HuH-7 (cell line): ENCODE measurements at places on chromosomes 1 and 21.

DNA sequence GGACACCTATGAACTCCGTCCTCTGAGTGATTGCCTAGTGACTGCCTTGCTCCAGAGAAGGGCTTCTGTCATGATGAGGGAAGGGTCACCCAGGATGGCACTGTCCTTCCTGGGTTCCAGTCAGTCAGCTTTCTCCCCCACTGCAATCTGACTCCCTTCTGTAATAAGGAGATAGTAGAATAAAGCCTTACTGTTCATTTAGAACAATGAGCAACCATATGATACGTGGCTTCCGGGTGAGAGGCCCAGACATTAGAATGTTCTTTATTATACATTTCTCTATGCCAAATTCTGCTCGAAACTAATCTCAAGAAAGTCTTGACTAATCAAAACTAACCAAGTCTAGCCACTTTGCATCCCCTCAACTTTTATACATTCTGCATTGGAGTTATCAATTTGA lies 8.5 kb upstream of the MTMR11 start:
- DNase-seq, result no peak

DNA sequence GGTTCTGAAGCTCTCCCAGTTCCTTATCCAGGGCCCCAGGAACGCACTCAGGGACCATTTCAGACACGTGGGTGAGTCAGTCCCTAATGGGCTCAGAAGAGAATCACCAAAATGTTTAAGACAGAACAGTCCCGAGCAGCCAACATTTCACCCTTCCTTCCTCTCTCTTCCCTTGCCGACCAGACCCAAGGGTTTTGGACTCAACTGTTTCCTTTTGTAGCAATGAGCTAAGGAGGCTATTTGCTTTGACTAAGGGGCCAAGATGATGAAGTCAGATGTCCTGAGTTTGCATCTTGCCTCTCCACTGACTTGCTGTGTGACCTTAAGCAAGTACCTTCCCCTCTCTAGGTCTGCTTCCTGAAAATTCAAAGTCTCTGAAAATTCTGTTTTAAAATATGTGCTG lies 472.3 kb upstream of the VAMP3 start:
- DNase-seq, result no peak

DNA sequence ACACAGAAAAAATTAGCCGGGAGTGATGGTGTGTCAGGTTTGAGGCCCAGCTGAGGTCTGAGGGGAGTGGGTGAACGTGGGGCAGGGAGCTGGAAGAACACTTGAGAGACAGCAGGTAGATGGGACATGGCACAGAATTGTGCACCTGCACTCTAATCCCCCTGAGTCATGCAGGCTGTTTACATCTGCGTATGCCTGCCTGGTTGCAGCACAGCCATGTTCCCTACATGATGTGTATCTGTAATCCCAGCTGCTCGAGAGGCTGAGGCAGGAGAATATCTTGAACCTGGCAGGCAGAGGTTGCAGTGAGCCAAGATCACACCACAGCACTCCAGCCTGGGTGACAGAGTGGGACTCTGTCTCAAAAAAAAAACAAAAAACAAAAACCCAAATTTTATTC lies 44.8 kb downstream of the ATP5PO start:
- DNase-seq, result no peak

DNA sequence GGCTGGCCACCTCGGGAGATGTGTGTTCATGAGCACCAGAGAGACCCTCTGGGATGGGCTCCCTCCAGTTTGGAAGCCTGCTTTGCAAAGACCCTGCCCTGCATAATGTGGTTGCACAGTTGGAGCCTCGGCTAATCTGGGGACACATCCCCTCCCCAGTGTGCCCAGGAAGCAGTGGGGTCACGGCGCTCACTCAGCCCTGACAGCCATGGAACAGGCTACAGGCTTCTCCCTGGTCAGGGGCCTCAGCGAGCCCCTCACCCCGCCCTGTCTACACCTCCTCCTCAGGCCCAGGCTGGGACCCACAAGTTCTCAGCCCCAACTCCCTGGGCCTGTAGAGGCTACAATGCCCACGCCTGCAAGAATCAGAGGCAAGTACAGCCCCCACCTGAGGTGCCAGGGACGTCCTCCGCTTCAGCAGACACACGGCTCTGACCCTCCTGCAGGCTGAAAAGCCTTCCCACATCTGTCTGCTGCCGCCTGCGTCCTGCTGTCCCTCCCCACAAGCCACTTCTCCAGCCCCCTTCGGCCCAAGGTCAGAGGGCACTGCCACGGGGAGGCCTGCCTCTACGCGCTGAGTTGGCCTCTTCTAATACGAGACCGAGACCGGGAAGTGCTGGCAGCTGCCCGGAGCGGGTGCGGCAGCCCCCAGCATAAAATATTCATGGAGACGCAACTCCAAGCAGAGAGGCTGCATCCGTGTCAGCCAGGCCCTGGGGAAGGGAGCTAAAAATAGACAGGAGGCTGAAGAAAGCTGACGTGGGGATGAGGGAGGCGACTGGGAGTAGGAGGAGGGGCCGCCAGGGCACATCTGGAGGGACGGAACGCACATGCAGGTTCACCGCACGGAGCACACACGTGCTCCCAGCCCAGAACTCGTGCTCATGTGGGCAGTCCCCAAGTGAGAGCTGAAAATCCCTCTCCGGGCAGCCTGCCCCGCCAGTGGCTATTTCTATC lies 15.2 kb upstream of the GPR153 start:
- no peak for DNase-seq

GRCh38 chr21:38984982-38985567 lies 179.3 kb downstream of the ETS2 start:
- no peak for DNase-seq

DNA sequence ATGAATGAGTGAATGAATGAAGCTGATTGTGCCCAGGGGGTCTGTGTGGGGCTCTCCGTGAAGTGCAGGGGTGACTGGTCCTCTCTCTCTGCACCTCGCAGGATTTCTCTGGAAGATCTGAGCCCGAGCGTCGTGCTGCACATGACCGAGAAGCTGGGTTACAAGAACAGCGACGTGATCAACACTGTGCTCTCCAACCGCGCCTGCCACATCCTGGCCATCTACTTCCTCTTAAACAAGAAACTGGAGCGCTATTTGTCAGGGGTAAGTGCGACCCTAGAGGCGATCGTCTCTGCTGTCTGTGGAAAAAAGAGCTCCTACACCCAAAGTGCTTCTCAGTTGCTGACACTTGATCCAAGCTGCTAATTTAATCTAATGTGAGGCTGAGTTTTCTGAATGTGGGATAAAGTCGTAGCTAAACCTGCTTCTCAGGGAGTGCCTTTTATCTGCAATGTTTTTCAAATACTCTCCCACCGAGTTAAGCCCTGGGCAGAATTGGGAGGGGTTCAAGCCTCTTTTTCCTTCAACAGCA lies 101.7 kb downstream of the HUNK start:
- no peak for DNase-seq

GRCh38 chr1:214587165-214587564 lies 15.8 kb upstream of the CENPF start:
- DNase-seq, result no peak

- no peak for DNase-seq
Observed at GRCh38 chr1:212914789-212915188, 35.6 kb upstream of the VASH2 start.

- DNase-seq, result no peak
Observed at GRCh38 chr21:46168659-46169386, 13.4 kb upstream of the FTCD start.

DNA sequence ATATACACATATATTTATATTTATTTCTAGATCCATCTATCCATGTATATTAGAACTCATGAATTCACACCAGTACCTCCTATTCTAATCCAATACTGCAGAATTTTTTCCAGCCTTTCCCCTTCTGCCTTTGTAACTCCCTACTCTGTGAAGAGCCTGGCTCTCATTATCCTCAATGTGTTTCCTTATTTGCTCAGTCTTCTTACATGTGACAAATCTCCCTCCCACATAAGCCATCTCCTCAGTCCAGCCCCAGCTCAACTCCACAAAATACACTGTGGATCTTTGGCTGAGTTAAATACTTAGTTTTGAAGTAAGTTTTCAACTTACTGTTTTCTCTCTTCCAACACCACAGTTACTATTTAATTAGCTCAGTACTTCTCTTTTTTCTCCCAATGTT lies 45.7 kb downstream of the ATP5PO start:
- DNase-seq, result no peak

GRCh38 chr21:44390886-44391285 lies 37.5 kb downstream of the TRPM2 start:
- no peak for DNase-seq

GRCh38 chr1:226987179-226987536 lies 47.1 kb downstream of the COQ8A start:
- DNase-seq, result no peak

DNA sequence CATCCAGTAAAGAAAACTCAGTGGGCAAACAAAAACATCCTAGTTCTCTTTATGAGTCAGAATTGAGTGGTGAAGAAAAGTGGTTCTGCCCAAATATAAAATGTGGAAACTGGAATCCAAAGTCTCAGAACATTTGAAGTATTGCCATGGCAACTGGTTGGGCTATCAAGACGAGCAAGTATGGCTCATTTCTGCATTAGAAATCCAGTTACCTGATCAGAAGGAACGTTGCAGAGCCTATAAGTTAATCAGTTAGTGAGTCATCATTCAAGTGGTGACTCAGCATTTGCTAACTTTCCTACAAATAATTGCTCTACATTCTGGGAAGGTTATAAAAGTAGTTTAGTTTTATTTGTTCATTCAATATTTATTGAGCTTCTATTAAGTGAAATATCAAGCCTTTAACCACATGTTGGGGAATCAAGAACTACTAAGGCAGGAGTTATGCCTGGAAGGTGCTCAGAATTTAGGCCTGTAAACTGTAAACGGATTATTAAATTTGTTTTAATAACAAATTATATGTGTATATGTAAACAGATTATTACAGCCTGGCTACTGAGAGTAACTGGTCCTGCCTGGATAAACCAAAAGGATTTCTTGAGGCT lies 104.3 kb downstream of the PAPPA2 start:
- DNase-seq, result no peak

GRCh38 chr1:1285611-1286311 lies 5.5 kb downstream of the SCNN1D start:
- DNase-seq, result no peak

DNA sequence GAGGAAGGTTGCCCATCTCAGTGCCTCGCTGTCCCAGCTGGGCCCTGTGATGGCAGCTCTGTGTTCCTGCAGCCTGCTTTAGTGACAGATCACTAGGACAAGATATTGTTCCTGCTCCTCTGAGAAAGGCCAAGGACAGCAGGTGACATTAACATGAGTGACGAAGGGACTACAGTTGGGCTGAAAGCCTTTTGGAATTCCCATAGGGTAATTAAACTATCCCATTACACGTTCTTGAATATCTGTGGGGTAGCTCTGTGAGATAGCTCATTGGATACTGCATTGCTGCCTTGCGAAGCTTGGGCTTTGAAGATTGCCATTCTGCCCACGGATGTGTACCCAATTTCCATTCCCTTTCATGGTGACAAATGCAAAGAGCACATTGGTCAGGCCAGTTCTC lies 78.2 kb upstream of the COA6 start:
- no peak for DNase-seq
